ENCODE measurements at places on chromosomes 6 and 20. TPM values are rescaled to one million over a fixed set of nuclear protein-coding genes. Genes with fewer than 3 reads are reported as not detected.
A peak's percentile ranks its signal among the peaks of the same experiment; 100 is the strongest.

Gene FGD2
- 2.6 TPM for polyA plus RNA-seq

Gene PRSS35
- polyA plus RNA-seq = 11.1 TPM

Gene FOXC1
- 2.2 TPM for polyA plus RNA-seq

Gene LCA5
- 4.4 TPM for polyA plus RNA-seq

Gene SLC22A23
- polyA plus RNA-seq = 3.3 TPM

Gene RNF114
- 32.9 TPM for polyA plus RNA-seq

Gene GABRR1
- polyA plus RNA-seq = 0.79 TPM

Gene RSPO4
- polyA plus RNA-seq = 0.19 TPM

Gene PRL
- polyA plus RNA-seq = 10.0 TPM

Gene PACRG
- 1.6 TPM for polyA plus RNA-seq

Gene GATA5
- 0.05 TPM for polyA plus RNA-seq

Gene RNF182
- 0.92 TPM for polyA plus RNA-seq

Gene MOXD1
- polyA plus RNA-seq = 3.2 TPM

GRCh38 chr6:163437466-163437865 lies 22.9 kb downstream of the QKI start:
- DNase-seq = no peak

- no peak for DNase-seq
Measured at GRCh38 chr6:143179096-143179495, 118.4 kb downstream of the AIG1 start.

DNA sequence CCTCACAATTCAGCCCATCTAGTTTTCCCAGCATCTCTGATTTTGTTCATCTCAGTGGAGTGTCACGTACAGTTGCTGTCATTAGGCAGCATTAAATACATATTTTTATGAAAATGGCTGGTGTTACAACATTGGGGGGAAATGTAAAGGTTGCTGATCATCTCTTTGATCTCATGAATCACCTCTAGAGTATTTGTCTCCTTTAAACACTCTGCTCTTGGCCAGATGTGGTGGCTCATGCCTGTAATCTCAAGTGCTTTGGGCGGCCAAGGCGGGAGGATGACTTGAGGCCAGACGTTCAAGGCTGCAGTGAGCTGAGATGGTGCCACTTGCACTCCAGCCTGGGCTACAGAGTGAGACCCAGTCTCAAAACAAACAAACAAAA lies 128.1 kb downstream of the IPCEF1 start:
- DNase-seq = no peak

DNA sequence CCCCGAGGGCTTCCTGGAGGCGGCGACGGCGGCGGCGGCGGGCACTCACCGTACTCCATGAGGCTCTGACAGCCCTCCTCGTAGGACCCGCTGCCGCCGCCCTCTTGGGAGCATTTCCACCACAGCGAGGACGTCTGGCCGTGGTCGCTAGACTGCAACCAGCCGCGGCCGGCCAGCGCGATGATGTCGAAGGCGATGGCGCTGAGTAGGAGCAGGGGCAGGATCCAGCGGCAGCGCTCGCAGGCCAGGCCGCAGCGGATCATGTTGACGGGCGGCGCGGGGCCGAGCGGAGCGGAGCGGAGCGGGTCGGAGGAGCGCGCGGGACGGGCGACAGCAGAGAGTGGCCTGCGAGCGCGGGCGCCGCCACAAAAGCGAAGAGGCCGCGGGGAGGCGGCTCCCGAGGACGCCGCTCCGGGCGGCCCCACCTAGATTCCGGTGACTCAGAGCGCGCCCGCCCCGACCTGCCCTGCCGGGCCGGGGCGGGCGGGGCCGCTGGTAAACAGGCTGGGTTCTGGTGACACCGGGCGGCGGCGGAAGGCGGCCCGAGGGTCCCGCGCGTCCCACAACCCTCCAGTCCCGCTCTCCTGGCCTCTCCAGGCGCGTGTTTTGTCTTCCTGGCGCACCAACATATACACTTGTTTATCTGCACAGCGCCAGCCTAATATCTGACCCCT lies at the start of gene PERP:
Gene PERP (minus strand): TSS at position 342 of the 674 bp plus-strand sequence. CDS start 79 bp downstream, at position 263.
- peak; percentile 36 for DNase-seq

DNA sequence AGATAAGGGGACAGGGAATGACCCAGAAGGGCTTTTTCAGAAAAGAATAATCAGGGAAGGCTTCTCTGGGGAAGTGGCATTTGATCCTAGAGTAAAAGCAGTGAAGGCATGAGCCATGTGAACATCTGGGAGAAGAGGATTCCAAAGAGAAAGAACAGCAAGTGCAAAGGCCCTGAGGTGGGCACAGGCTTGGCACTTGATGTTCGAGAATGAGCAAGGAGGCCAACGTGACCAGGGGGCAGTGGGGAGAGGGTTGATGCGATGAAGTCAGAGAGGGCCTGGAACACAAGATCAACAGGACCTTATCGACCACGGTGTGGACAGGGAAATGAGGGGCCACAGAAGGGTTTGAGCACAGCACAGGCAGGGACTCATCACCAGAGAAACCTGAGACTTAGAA lies 5.8 kb downstream of the GRM4 start:
- DNase-seq = no peak

DNA sequence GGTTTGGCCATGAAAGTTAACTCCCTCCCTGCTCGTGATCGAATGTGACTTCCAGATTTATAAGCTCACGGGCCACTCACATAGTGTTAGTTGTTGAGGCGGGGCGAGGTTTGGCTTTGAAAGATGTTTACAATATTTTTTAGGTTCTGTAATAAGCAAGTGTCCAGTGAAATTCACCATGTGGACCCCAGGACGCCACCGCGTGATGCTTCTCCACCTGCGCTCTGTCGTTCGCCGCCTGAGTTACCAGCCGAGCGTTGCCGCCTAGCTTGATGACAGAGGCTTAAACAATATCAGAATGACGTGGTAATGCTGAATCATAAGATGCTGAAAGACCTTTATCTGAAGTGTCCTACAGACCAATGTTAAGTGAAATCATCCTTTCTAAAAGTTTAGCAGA lies 241.0 kb downstream of the MYLK4 start:
- no peak for DNase-seq

- no peak for DNase-seq
Measured at GRCh38 chr20:57409672-57410397, 18.6 kb downstream of the RBM38 start.

GRCh38 chr20:60851826-60852704 lies 400.0 kb upstream of the CDH4 start:
- DNase-seq = no peak

GRCh38 chr6:144378437-144378836 lies 93.3 kb downstream of the UTRN start:
- no peak for DNase-seq

GRCh38 chr6:46016063-46016608 lies 476 bp upstream of the CLIC5 start:
- no peak for DNase-seq

GRCh38 chr6:12804952-12805645 lies 88.5 kb downstream of the PHACTR1 start:
- DNase-seq = no peak

GRCh38 chr6:154485815-154486214 lies 24.7 kb downstream of the CNKSR3 start:
- DNase-seq = no peak

DNA sequence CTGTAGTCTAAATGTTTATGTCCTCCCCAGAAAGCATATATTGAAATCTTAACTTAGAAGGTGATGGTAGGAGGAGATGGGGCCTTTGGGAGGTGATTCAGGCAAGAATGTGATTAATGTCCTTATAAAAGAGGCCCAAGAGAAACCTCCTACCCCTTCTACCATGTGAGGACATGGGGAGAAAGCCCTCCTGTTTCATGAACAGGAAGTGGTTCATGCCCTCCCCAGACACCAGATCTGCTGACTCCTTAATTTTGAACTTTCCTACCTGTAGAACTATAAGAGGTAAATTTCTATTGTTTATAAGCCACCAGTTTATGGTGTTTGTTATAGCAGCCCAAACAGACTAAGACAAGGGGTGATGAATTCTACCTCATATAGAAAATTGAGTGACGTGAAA lies 8.7 kb upstream of the ECT2L start:
- DNase-seq = no peak

- no peak for DNase-seq
Measured at GRCh38 chr6:150363733-150364132, 5.1 kb upstream of the IYD start.

DNA sequence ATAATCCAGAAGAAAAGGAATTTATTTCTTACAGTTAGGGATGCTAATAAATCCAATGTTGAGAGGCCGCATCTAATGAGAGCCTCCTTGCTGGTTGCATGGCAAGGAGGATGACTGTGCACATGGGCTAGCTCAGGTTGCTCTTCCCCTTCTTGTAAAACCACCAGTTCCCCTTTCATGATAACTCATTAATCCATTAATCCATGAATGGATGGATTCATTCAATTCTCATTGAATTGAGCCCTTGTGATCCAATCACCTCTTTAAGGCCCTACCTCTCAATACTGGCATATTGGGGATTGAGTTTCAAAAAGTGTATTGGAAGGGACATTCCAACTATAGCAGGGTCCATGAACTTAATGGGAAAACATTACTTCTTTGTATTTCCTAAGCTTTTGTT lies 149.5 kb downstream of the BMP2 start:
- no peak for DNase-seq

All from muscle of back (tissue), 13 donors.